ENCODE measurements at places on chromosomes 11 and 22.
A peak's percentile ranks its signal among the peaks of the same experiment; 100 is the strongest.

GRCh38 chr11:41328324-41328723 is 131.1 kb downstream of the LRRC4C start:
- no peak for DNase-seq

GRCh38 chr22:19201869-19202798 is 23.6 kb upstream of the SLC25A1 start:
- DNase-seq: no peak

DNA sequence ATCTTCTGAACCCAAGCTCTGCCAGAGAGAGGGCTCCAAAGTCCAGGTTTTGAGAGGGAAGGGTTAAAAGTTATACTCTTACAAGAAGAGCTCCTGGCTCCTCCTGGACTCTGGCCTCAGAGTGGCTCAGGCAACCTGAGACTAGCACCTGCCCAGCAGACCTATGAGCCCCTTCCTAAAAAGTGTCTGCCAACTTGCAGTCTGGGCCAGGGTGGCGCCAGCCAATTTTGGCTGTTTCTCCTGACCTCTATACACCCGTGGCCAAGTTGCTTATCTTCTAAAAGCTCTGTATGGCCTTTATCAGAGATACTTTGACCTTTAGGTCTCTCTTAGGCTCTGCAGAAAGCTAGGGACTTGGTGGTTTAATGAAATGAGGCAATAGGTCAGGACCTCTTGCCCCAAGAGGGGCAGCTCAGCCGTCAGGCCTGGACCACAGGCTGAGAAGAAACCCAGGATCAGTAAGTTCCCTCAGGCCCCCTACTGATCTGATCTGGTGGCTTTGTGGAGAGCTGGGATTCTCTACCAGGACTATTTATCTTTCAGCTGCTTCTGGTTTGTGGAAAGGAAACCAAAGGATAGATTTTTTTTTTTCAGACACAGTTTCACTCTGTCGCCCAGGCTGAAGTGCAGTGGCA is 10.3 kb upstream of the UCP3 start:
- DNase-seq: no peak

GRCh38 chr11:206526-207207 is 532 bp downstream of the BET1L start:
- peak; percentile 30 for DNase-seq

DNA sequence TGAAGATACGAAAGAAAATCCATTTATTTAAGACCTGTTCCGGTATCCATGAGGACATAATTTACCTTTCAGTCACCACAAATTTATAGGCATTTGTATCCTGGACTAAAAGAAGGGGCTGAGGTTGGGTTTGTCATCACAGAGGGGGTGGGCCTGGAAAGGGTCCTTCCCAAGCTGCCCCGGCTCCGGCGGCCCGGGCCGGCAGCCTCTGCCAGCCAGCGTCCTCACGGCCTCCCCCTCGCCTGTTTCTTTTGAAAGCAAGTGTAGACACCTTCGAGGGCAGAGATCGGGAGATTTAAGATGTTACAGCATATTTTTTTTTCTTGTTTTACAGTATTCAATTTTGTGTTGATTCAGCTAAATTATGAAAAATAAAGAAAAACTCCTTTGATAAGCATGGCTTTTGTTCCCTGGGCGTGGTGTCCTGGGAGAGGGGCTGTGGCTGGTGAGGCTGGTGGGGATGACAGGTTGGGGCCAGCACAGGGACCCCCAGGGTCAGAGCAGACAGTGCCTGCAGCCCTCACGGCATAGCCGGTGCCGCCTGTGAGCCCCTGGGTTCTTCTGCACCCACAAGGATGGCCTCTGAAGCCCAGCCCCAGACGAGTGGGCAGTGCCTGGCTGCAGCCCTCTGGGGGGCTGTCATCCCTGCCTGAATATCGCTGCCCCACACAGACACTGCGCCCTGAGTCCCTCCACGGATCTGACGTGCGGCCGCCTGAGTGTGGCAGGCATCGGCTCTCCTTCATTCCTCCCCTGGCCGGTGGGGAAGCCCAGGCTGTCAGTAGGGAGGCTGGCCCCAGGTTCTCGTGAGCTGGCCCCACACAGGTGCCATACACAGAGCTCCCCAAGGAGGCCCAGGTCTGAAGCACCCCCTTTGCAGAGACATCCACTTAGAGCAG is 1075.9 kb downstream of the BRD1 start:
- DNase-seq: no peak

- DNase-seq: no peak
These were observed 38.5 kb downstream of the TIMP3 start for GRCh38 chr22:32839831-32840584.

- no peak for DNase-seq
These were observed 35.0 kb upstream of the SLC1A2 start for GRCh38 chr11:35454362-35454761.

DNA sequence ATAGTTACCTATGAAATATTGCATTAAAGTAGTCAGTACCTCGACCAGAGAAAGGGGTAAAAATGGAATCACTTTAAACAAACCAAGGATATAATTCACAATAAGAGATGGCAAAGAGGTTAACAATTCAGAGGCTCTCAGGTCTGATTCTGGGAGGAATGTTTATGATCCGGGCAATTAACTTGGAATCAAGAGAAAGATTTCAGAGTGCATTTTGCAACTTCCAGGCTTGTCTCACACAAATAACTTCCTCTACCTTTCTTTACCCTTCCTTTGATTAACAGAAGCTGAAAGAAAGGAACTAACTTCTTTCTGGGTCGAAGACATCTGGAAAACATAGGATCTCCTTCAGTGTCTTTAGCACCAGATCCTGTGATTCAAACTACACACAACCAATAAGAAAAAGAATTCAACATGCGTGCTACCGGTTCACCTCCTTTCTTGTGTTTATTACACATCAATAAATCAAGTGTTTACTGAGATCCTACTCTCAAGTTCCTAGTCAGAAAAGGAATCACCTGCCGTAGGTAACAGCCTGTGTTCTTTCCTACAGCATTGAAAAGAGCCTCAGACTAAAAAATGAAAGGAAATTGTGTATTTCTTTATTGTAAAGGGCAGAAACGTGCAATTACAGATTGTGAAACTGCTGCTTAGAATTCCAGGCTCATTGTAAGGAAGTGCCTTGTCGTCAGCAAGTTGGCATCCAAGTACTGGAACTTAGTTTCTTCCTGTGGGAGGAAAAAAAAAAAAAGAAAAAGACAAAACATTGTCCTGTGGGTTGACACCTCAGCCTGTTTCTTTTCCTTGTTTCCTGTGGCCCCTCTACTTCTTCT is 29.5 kb downstream of the CARD18 start:
- no peak for DNase-seq

- DNase-seq: no peak
These were observed 1.1 kb upstream of the CEND1 start for GRCh38 chr11:790721-791564.

DNA sequence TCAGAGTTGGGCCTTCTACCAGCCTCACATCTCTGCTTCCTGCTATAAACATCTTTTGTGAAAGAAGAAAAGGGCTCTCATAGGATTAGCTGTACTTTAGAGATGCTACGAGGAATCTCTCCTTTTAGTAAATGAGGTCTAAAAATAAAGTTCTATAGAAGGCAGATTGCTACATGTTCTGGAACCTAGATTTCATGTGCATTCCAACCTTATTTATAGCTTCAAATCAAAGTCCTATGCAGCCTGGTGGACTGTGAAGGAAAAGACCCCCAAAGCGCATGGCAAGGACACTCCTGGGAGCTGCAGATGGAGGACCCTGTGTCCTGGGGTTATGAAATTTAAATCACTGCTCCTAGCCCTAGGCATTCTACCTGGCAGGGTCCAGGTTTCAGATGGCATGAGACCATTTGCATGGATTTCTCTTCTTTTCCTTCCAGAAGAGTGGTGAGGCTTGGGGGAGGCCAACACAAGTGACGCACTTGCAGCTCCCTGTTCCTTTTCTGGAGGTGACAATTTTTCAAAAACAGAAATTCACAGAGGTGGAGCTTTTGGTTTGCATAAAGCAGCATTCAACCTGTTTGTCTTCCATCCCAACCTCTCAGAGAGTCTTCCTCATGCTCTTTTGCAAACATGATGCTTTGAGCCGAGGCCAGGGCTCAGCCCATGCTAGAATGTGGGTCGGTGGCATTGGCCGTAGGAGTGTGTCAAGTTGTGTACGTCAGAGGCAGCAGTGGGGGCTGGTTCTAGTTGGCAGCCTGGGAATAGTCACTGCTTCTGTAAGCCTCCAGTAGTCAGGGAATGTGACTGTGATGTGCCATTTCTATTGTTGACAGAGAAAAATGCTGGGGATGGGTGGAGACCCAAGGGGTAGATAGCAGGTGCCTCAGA is 6.3 kb downstream of the CRY2 start:
- no peak for DNase-seq

GRCh38 chr11:83801799-83802198 is 515.6 kb upstream of the CCDC90B start:
- no peak for DNase-seq

All from stimulated activated CD4-positive, alpha-beta T cell treated with anti-CD3 and anti-CD28 coated beads, Interleukin-2, amount 100 ng/mL, for 24 hours (primary cell).